ENCODE measurements at places on chromosomes 13 and 19.

- H3K27me3 ChIP-seq = no peaks in the 10 kb centered on the region
- H3K27ac ChIP-seq = peak overlapping the region; percentile 95
- H3K4me3 ChIP-seq = peak overlapping the region; percentile 90
- no peak for DNase-seq
- no peaks in the 10 kb centered on the region for H3K36me3 ChIP-seq
Observed at GRCh38 chr19:44846455-44847143, 502 bp downstream of the NECTIN2 start.

DNA sequence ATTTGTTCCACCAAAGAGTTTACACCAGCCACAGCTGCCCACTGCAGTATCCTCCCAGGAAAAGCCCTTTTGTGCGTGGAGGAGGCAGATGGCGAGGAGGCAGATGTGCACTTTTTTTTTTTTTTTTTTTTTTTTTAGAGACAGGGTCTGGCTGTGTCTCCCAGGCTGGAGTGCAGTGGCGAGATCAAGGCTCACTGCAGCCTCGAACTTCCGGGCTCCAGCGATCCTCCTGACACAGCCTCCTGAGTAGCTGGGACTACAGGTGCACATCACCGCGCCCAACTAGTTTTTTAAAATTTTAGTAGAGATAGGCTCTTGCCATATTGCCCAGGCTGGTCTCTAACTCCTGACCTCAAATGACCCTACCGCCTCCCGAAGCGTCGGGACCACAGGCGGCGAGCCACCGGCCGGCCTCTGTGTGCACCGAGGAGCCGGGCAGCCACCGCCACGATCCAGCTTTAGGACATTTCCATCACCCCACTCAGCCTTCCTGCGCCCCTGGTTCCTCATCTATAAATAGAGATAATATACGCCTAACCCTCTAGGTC lies 563 bp upstream of the PDCD5 start:
- H3K4me1 ChIP-seq = peaks cover 8% of the 10 kb centered on the region
- H3K27ac ChIP-seq = peak overlapping the region; percentile 86
- no peak for DNase-seq
- H3K36me3 ChIP-seq = peaks cover 15% of the 10 kb centered on the region

DNA sequence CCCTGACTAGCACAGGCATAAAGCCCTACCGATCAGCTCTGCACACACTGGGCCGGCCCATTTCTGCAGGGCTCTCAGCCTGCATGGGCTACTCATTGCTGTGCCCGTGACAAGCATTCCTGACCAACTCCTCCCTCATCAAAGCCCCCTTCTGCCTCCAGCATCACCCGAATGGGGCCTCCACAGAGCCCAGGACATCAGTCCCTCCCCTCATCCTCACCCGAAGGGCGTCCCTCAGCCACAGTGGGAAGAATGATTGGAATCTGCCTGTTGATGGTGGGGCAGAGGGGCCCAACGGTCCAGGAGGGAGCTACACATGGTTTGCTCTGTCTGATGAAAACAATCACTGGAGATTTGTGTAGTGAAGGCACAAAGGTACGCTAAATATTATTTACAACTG lies 43.8 kb downstream of the SERP2 start:
- H3K4me3 ChIP-seq = no peak overlapping the region
- no peak for DNase-seq
- H3K27me3 ChIP-seq = no peaks in the 10 kb centered on the region
- H3K4me1 ChIP-seq = no peaks in the 10 kb centered on the region

DNA sequence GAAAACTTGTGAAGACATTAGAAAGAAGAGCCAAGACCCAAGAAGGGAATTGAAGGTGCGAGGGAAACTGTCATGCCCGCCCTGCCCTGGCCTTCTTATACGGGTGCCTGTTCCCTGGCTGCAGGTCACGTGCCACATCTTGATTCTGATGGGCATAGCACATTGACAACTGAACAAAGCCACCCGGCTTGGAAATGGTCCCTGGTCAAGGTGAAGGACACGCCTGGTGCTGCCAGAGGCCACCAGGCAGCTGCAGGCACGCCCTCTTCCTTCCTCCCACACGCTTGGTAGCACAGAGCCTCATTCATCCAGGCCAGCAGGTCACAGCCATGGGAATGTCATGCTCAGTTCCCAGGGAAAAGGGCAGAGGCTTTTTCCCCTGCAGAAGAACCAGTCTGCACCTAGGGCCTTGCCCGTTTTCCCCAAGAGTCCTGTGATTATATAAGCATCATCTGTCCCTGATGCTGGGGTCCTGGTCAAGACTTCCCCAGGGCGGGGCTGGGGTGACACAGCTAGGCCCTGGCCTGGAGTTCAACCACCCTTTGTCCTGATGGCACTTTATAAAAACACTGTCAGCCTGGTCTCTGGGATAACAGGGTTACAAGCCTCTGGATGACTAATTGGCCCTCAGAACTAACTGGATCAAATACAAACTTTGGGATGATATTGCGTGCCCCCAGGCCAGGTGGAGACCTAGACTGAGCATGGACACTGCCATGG lies 56.0 kb downstream of the CDADC1 start:
- no peak overlapping the region for H3K4me3 ChIP-seq
- H3K27me3 ChIP-seq = no peaks in the 10 kb centered on the region
- peak overlapping the region; percentile 11 for H3K27ac ChIP-seq
- no peaks in the 10 kb centered on the region for H3K36me3 ChIP-seq
- H3K4me1 ChIP-seq = peaks cover 34% of the 10 kb centered on the region
- no peak for DNase-seq

DNA sequence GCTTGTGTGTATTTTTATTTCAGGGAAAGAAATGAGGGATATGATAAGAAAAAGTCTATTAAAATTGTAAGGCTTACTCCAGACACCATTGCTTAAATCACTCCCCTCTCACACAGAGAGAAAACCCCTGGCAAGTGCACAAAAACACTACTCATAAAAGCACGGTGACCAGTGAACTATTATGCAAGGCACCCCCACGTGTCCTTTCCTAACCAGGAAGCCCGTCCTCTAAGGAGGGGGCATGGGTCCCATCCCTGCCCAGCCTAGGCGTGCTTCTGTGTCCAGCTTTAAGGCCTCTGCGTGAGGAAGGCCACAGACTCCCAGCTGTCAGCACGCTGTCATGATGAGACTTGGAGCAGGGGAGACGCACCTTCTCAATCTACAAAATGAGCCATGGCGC lies 83.5 kb downstream of the SLC7A1 start:
- H3K27me3 ChIP-seq = no peaks in the 10 kb centered on the region
- H3K27ac ChIP-seq = no peak overlapping the region
- DNase-seq = peak; percentile 39
- no peaks in the 10 kb centered on the region for H3K4me1 ChIP-seq

DNA sequence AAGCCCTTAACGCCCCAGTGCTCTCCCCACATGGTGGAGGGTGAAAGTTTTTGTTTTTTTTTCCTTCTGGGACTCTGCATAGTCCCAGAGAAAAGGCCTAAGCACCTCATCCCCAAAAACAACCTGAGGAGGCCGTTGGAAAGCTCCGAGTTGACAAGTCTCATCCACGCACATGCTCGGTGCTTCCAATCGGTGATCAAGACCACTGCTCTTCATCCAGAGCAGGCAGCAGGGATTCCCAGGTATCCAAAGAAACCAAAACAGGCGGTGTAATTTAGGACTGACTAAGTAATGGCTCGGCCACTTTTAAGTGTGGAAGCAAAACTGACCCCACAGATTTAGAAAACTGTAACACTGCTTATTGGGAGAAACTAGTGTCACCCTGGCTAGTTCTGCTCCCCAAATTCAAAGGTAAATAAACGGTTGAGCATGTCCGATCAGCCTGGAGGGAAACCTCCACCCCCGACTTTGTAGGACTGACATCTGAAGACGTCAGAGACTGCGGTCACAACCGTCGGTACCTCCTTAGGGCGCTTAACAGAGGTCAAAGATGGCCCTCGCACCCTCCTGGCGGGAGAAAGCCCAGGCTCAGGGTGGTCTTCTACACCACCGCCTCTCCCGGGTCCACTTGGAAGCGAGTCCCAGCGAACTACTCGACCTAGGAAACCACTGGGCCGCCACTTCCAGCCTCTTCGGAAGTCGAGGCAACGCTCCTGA lies 997 bp upstream of the ZNF446 start:
- peaks cover 15% of the 10 kb centered on the region for H3K4me1 ChIP-seq
- H3K27ac ChIP-seq = peak overlapping the region; percentile 94
- H3K27me3 ChIP-seq = no peaks in the 10 kb centered on the region

- no peaks in the 10 kb centered on the region for H3K4me1 ChIP-seq
- no peaks in the 10 kb centered on the region for H3K27me3 ChIP-seq
- no peak overlapping the region for H3K27ac ChIP-seq
- H3K4me3 ChIP-seq = no peak overlapping the region
- H3K36me3 ChIP-seq = no peaks in the 10 kb centered on the region
Observed at GRCh38 chr13:80199585-80200292, 141.2 kb downstream of the SPRY2 start.

- peaks cover 42% of the 10 kb centered on the region for H3K4me1 ChIP-seq
- DNase-seq = no peak
- H3K36me3 ChIP-seq = no peaks in the 10 kb centered on the region
- peaks cover 92% of the 10 kb centered on the region for H3K27me3 ChIP-seq
Observed at GRCh38 chr19:18607226-18608101, 865 bp upstream of the CRLF1 start.

DNA sequence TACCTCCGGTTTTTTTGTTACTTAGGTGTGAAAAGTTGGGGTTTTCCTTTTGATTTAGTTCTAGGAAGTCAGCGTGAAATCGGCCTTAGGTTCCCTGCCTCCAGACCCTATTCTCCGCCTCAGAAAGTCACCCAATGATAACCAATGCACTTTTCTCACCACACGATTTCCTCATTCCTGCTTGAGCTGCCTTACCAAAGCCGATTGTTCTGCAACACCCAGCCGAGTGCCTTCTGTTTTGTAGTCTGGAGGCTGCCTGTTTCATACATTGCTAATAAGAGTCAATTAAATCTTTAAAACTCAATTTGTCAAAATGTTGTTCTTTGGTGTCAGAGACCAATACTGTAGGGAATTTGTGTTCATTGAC lies 39.7 kb downstream of the GJA3 start:
- peak overlapping the region; percentile 29 for H3K4me3 ChIP-seq
- peaks cover 5% of the 10 kb centered on the region for H3K4me1 ChIP-seq
- no peaks in the 10 kb centered on the region for H3K27me3 ChIP-seq
- H3K27ac ChIP-seq = no peak overlapping the region
